Dorsolateral prefrontal cortex (tissue), 122 donors: ENCODE measurements at places on chromosomes 6 and 20. TPM values are rescaled to one million over a fixed set of nuclear protein-coding genes. Genes with fewer than 3 reads are reported as not detected.

DNA sequence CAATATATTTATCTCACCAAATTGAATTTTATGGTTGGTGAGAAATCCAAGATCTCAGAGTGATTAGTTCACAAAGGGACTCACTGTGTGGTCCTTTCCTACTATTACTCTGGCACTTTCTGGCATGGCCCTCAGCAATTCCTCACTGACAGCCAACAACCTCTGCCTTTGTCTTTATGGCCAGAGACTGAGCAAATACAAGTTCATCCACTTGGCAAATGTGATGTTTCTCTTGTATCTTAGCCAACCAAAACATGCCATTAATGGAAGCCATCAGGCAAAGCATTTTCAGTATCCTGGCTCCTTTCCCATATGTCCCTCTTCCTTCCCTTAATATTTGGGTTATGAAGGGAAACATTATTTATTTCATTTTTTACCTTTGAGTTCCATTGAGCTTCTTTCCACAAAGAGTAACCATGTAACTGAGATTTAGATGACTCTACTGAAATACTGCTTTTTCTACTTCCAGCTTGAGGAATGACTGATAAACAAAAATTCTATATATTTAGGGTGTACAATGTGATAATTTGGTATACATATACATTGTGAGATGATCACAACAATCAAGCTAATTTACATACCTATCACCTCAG, 30.8 kb upstream of the SMLR1 start:
- DNase-seq: no peak

DNA sequence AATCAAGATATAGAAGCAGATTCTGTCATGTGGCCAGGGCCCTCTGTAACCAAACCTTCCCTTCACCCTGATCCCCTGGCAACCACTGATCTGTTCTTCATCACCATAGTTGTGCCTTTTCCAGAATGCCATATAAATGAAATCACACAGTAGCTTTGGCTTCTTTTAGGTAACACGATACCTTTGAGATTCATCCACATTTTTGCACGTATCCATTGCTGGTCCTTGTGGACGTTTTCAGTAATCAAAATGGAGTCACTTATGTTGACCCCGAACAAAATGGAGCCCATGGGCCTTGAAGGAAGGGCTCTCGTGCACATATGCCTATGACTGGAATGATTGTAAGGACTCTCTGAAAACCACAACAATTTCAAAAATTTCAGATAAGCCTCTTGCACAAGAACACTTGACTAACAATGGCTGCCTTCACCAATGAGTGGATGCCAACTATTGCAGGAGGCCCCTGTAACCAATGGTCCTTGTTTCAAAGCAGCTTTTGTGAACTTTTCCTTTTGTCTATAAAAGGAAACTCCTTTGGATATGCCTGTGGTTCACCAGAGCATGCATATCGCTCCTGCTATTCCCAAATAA, 84.3 kb upstream of the RALY start:
- DNase-seq: no peak

DNA sequence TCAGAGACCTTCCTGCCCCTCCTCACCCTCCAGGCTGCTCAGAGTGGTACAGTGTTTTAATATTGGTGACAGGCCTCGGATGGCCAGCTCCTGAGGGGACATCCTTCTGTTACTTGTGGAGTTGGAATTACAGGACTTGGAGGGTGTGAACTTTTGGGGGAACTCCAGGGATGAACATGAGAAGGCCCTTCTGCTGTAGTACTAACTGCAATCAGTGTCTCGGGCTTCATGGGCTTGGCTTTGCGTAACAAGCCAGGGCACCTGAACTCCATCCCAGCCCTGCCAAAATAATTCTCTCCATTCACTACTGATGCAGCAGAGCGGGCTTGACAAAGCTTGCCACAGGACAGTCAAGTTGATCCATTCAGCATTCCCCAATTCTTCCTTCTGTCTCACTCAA, 28.6 kb downstream of the SLC22A23 start:
- no peak for DNase-seq

GRCh38 chr20:23103284-23104018, 17.3 kb upstream of the CD93 start:
- DNase-seq: no peak

Gene CTAGE9
- not detected for total RNA-seq

Gene EYA2
- total RNA-seq: 6.9 TPM

Gene KCNK16
- total RNA-seq: not detected
